Ascending aorta (tissue), 2 donors: ENCODE measurements at places on chromosomes 11 and 22. TPM values are rescaled to one million over a fixed set of nuclear protein-coding genes. Genes with fewer than 3 reads are reported as not detected.

The RTCB gene
- total RNA-seq, result 55.2 TPM

The NUP98 gene
- total RNA-seq, result 36.3 TPM

The CCDC15 gene
- total RNA-seq, result not detected

- H3K36me3 ChIP-seq, result no peaks in the 10 kb centered on the region
- no peak overlapping the region for H3K27ac ChIP-seq
- H3K27me3 ChIP-seq, result no peaks in the 10 kb centered on the region
- DNase-seq, result no peak
- H3K4me1 ChIP-seq, result peaks cover 7% of the 10 kb centered on the region
These were observed 3.3 kb downstream of the MTMR2 start for GRCh38 chr11:95920460-95921105.

DNA sequence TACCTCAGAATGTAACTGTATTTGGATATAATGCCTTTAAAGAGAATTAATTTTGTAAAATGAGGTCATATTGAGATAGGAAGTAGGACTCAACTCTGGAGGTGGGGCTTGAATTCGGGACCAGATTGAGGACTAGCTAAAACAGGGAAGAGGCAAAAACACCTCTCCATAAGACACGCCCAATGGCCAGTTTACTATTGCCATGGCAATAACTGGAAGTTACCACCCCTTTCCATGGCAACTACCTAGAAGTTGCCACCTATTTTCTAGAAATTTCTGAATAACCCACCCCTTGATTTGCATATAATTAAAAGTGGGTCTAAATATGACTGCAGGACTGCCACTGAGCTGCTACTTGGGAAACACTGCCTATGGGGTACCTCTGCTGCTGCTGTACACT, 206.4 kb downstream of the TTC28 start:
- no peaks in the 10 kb centered on the region for H3K4me1 ChIP-seq
- no peaks in the 10 kb centered on the region for H3K27me3 ChIP-seq
- H3K36me3 ChIP-seq, result no peaks in the 10 kb centered on the region
- no peak for DNase-seq
- H3K27ac ChIP-seq, result no peak overlapping the region

- DNase-seq, result no peak
- no peaks in the 10 kb centered on the region for H3K27me3 ChIP-seq
- no peak overlapping the region for H3K27ac ChIP-seq
- no peaks in the 10 kb centered on the region for H3K4me1 ChIP-seq
- no peak overlapping the region for H3K4me3 ChIP-seq
These were observed 87.1 kb upstream of the LINC01488 start for GRCh38 chr11:69394234-69394868.

The SCUBE1 gene
- total RNA-seq, result 2.9 TPM

DNA sequence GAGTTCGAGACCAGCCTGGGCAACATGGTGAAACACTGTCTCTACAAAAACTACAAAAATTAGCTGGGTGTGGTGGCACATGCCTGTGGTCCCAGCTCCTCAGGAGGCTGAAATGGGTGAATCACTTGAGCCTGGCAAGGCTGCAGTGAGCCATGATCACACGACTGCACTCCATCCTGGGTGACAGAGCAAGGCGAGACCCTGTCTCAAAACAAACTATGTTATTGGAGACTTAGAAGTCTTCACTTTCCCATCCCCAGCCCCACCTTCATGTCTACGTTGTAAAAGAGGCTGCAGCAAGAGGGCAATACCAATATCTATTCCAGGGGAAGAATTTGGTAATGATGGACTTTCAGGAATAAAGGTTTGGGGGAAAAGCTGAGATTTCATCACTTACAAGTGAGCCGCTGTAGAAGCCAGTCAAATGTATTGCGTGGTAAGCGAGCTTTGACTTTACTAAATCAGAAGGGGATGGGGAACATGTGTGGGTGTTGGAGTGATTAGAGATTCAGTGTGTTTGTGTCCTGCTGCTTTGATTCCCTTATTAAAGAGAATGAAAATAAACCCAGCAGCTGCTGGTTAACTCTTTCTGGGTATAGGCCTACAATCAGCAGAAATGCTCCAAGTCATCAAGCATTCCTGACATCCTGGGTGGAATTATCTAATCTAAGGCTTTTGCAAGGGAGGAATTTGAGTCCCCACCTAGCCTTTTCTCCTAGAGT, 53.7 kb downstream of the UBASH3B start:
- no peaks in the 10 kb centered on the region for H3K27me3 ChIP-seq
- H3K36me3 ChIP-seq, result no peaks in the 10 kb centered on the region
- H3K4me3 ChIP-seq, result no peak overlapping the region
- H3K27ac ChIP-seq, result no peak overlapping the region
- no peak for DNase-seq

The SLCO2B1 gene
- 403 TPM for total RNA-seq

The ARHGEF17 gene
- 193 TPM for total RNA-seq

GRCh38 chr11:1336836-1337646, 27.6 kb upstream of the TOLLIP start:
- peaks cover 8% of the 10 kb centered on the region for H3K4me1 ChIP-seq
- peak; percentile 73 for DNase-seq
- H3K27ac ChIP-seq, result peak overlapping the region; percentile 80
- peak overlapping the region; percentile 58 for H3K4me3 ChIP-seq

The TNNI2 gene
- total RNA-seq, result not detected

DNA sequence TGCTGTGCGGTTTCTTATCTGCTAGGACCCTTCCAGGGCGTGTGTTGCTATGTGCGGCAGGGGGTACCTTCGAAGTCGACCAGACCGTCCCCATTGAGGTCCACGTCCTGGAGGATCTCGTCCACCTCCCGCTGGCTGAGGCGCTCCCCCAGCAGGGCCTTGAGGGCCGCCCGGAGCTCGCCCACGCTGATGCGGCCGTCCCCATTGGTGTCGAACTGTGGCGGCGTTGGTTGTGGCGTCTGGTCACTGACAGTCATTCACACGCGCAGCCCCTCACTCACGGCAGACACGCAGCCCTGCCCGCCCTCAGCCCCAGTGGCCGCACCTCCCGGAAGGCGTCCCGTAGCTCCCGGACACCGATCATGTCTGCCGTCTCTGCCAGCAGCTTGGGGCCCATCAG, 3.5 kb downstream of the CABP2 start:
- no peak overlapping the region for H3K4me3 ChIP-seq
- H3K36me3 ChIP-seq, result no peaks in the 10 kb centered on the region
- DNase-seq, result no peak
- H3K27ac ChIP-seq, result no peak overlapping the region

DNA sequence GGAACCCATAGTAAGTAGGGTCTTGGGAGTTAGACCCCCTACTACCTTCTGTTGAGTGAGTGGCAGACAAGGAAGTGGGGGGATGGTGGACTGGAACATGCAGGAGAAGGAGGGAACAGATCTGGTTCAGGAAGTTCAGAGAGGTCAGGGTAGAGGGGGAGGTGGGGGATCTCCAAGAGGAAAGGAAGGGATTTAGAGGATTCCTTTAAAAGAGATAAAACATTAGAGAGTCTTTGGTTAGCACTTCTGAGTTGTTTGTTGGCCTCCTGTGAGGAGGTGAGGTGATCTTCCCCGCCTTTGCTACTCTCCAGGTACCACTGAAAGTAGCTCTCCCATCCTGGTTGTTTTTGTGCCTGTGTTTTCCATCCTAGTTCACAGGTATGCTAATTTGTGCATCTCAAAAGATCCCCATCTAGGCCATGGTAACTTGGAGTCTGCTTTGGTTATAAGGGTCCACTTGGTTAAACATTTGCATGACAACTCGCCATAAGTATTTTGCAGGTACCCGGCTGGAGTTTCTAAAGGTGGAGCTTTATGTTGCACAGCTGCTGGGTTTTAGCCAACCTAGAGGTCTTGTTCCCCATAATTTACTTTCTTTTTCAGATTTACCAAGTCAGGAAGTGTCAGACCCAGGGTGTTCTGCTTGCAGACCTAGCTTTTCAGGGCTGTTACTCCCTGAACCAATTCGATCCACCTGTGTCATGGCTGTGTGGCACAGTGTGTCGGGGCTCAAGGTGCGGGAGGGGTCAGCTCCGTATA, 79.3 kb upstream of the SORL1 start:
- DNase-seq, result no peak
- H3K27ac ChIP-seq, result no peak overlapping the region
- H3K4me3 ChIP-seq, result no peak overlapping the region

The SAA4 gene
- not detected for total RNA-seq

GRCh38 chr11:2672553-2673249, 27.1 kb downstream of the KCNQ1OT1 start:
- H3K36me3 ChIP-seq, result no peaks in the 10 kb centered on the region
- H3K4me3 ChIP-seq, result no peak overlapping the region
- peak; percentile 43 for DNase-seq
- H3K27ac ChIP-seq, result no peak overlapping the region
- H3K4me1 ChIP-seq, result peaks cover 2% of the 10 kb centered on the region

GRCh38 chr11:114307524-114308203, 11.5 kb downstream of the NNMT start:
- peak overlapping the region; percentile 56 for H3K4me3 ChIP-seq
- peak overlapping the region; percentile 93 for H3K27ac ChIP-seq
- peaks cover 18% of the 10 kb centered on the region for H3K4me1 ChIP-seq
- no peaks in the 10 kb centered on the region for H3K27me3 ChIP-seq
- DNase-seq, result peak; percentile 56

DNA sequence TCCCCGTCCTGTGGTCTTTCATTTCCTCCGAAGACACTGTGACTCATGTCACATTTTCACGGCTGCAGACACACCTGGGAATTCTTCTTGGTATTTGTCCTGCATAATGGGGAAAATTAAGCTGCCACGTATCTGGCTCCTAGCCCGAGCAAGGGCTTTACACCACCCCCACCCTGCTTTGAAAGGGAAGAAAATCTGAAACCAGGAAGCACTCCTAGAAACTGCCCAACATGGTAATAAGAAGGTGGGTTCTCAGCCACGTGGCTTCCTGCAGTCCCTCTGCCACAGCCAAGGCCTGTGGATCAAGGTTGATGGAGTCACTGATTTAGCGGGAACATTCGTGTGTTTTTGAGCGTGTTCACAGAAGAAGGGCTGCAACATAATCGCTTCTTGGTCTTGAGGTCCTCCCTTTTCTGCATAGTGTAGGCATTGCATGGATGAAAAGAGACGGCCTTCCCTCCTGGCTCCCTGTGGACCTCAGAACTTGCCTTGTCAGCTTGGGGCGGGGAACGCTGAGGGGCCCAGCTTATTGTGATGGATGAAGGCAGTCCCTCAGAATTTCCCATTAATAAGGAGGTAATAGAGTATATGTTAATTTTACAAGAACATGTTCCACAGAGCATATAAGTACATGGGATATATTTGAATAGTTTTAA, 292.0 kb downstream of the NTM start:
- no peak for DNase-seq
- H3K27ac ChIP-seq, result no peak overlapping the region
- H3K36me3 ChIP-seq, result no peaks in the 10 kb centered on the region
- no peaks in the 10 kb centered on the region for H3K4me1 ChIP-seq
- H3K4me3 ChIP-seq, result no peak overlapping the region

The DLG2 gene
- 0.43 TPM for total RNA-seq

DNA sequence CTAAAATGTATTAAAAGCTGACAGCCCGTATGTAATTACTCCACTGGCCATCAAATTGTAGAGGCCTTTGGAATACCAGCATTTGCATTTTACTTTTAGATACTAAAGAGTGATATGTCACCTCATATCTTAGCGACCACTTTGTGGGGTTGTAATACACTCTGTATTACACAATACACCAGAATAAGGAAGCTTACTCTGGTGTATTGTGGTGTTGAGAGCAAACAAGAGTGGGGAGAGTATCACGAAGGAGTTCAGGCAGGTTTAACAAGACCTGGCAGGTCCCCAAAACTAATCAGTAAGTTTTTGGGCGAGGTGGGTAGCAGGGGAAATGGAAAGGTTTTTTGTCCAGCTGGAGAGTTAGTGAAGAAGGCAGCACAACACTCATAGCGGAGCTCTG, 3.2 kb downstream of the NUP50 start:
- H3K27ac ChIP-seq, result no peak overlapping the region
- no peak for DNase-seq
- H3K4me3 ChIP-seq, result no peak overlapping the region

GRCh38 chr11:58811499-58811898, 33.0 kb downstream of the GLYATL2 start:
- no peaks in the 10 kb centered on the region for H3K27me3 ChIP-seq
- DNase-seq, result no peak
- H3K4me3 ChIP-seq, result no peak overlapping the region
- no peaks in the 10 kb centered on the region for H3K36me3 ChIP-seq

GRCh38 chr11:10761085-10761698, 10.1 kb downstream of the CTR9 start:
- H3K4me1 ChIP-seq, result no peaks in the 10 kb centered on the region
- no peaks in the 10 kb centered on the region for H3K27me3 ChIP-seq
- no peak for DNase-seq
- no peak overlapping the region for H3K27ac ChIP-seq
- H3K4me3 ChIP-seq, result no peak overlapping the region

- H3K4me3 ChIP-seq, result no peak overlapping the region
- H3K27me3 ChIP-seq, result no peaks in the 10 kb centered on the region
- H3K27ac ChIP-seq, result no peak overlapping the region
- no peaks in the 10 kb centered on the region for H3K4me1 ChIP-seq
- peaks cover 49% of the 10 kb centered on the region for H3K36me3 ChIP-seq
These were observed 3.0 kb upstream of the GTSE1 start for GRCh38 chr22:46293577-46294260.

GRCh38 chr11:45264839-45265515, 21.2 kb downstream of the SYT13 start:
- no peaks in the 10 kb centered on the region for H3K36me3 ChIP-seq
- no peak overlapping the region for H3K4me3 ChIP-seq

DNA sequence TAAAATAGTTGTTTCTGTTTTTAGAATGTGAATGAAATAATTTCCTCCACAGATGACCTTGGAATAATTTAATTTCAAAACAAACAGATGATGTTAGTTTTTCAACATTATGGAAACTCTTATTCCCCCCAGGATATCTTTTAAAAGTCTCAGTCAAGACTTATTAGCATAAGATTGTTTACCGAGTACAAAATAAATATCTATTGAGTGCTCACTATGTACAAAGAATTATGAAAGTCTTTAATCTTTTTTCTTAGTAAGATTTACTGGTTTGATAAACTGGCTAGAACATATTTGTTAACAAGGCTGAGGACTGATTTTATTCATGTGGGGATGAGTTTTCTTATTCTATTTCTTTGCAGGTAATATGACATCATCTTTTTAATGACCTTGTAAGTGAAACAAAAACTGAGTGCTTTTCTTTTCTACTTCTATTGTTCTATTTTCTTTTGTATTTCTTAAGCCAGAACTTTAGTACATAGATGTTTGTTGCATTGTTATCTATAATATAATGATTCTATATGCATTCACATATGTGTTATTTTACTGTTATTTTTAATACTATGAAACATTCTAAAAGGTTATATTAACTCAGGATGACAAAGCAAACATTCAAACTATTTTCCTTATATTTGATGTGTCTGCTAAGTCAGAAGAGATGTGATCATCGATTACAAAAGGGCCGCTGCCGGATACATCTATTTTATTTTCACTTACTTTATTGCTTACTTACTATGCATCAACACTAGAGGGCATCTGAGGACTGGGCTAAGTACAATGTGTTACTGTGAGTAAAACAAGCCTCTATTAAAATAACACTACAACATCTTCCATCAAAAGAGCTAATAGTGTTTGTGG, 111.0 kb upstream of the ARHGAP42 start:
- no peaks in the 10 kb centered on the region for H3K4me1 ChIP-seq
- H3K27ac ChIP-seq, result no peak overlapping the region
- H3K4me3 ChIP-seq, result no peak overlapping the region
- no peaks in the 10 kb centered on the region for H3K27me3 ChIP-seq
- H3K36me3 ChIP-seq, result no peaks in the 10 kb centered on the region

- DNase-seq, result no peak
- H3K4me3 ChIP-seq, result no peak overlapping the region
- no peaks in the 10 kb centered on the region for H3K4me1 ChIP-seq
- no peaks in the 10 kb centered on the region for H3K27me3 ChIP-seq
These were observed 492.6 kb upstream of the CADM1 start for GRCh38 chr11:115996808-115997188.
